ENCODE measurements at places on chromosomes 16 and 17. TPM values are rescaled to one million over a fixed set of nuclear protein-coding genes. Genes with fewer than 3 reads are reported as not detected.
A peak's percentile ranks its signal among the peaks of the same experiment; 100 is the strongest.

GRCh38 chr16:28293601-28293960, 1.3 kb downstream of the SBK1 start:
- H3K27ac ChIP-seq: no peak overlapping the region
- no peak overlapping the region for H3K4me3 ChIP-seq
- DNase-seq: no peak
- peaks cover 7% of the 10 kb centered on the region for H3K4me1 ChIP-seq

DNA sequence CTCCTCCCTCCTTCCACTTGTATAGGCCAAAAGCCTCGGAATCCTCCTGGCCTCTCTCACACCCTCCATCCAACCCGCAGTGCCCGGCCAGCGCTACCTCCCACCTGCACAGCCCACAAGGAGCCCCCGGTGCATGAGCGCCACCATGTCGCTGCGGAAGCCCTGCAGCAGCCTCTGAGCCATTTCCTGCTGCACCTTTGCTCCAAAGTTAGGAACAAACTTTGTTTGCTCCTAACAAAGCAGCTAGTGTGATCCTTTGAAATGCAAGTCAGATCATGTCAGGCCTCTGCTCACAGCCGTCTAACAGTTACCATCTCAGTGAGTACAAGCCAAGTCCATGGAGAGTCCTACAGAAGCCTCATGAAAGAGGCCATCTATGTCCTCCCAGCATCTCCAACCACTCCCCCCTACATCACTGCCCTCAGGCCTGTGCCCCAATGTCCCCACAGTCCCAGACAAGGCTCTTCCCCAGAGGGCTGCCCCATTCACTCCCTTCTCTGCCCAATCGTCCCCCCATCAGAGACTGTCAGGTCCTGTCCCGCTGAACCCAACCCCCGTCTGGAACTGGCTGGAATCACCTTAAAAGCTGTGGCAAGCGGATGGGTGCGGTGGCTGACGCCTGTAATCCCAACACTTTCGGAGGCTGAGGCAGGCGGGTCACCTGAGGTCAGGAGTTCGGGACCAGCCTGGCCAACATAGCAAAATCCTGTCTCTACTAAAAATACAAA, 7.5 kb downstream of the DCAKD start:
- peak overlapping the region; percentile 9 for H3K27ac ChIP-seq
- H3K27me3 ChIP-seq: no peaks in the 10 kb centered on the region
- H3K4me3 ChIP-seq: no peak overlapping the region
- no peaks in the 10 kb centered on the region for H3K36me3 ChIP-seq
- DNase-seq: no peak
- peaks cover 12% of the 10 kb centered on the region for H3K4me1 ChIP-seq

OR3A2 gene
- not detected for total RNA-seq

GRCh38 chr16:83933885-83934683, 19.0 kb upstream of the OSGIN1 start:
- no peak overlapping the region for H3K4me3 ChIP-seq
- no peaks in the 10 kb centered on the region for H3K27me3 ChIP-seq
- no peak for DNase-seq
- H3K27ac ChIP-seq: no peak overlapping the region
- no peaks in the 10 kb centered on the region for H3K36me3 ChIP-seq

DNA sequence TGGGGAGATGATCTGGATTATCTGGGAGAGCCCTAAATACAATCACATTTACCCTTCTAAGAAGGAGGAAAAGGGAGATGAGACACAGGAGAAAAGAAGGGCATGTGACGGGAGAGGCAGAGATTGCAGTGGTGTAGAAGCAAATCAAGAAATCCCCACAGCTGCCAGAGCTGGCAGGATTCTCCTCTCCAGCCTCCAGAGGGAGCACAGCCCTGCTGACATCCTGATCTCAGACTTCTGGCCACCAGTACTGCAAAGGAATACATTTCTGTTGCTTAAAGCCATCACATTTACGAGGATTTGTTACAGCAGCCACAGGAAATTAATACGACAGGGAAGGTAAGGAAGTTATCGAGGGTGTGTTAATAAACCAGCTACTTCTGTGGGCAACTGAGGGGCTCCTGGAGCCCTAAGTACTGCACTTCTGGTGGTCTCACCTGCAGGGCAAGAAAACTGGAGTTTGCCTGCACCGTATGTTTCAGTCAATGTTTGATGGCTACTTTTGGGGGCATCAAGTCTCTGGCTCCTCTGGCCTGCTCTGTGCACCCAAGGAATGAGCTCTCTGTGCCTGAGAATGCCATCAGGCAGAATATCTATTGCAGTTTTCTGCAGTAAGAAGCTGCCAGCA, 22.9 kb upstream of the CDH13 start:
- H3K4me1 ChIP-seq: no peaks in the 10 kb centered on the region
- no peaks in the 10 kb centered on the region for H3K36me3 ChIP-seq
- no peak overlapping the region for H3K4me3 ChIP-seq
- H3K27ac ChIP-seq: no peak overlapping the region
- H3K27me3 ChIP-seq: no peaks in the 10 kb centered on the region
- peak; percentile 40 for DNase-seq

DNA sequence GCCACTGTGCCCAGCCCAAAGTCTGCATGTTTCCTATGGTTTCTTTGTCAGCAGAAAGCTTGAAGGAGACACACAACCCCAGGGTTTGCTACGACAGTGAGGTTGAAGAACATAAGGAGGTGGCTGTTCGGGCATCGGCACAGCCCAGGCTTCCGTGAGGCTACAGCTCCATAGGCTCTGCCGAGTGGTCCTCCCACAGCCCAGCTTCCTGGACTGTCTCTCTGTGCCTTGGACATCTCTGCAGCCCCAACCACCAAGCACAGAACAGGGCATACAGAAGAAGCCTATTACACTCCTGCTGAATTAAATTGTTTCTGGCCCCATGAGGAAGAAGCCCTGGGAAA, 3.2 kb upstream of the HAP1 start:
- DNase-seq: no peak
- H3K4me3 ChIP-seq: no peak overlapping the region
- H3K27ac ChIP-seq: no peak overlapping the region
- H3K4me1 ChIP-seq: no peaks in the 10 kb centered on the region
- no peaks in the 10 kb centered on the region for H3K36me3 ChIP-seq

DNA sequence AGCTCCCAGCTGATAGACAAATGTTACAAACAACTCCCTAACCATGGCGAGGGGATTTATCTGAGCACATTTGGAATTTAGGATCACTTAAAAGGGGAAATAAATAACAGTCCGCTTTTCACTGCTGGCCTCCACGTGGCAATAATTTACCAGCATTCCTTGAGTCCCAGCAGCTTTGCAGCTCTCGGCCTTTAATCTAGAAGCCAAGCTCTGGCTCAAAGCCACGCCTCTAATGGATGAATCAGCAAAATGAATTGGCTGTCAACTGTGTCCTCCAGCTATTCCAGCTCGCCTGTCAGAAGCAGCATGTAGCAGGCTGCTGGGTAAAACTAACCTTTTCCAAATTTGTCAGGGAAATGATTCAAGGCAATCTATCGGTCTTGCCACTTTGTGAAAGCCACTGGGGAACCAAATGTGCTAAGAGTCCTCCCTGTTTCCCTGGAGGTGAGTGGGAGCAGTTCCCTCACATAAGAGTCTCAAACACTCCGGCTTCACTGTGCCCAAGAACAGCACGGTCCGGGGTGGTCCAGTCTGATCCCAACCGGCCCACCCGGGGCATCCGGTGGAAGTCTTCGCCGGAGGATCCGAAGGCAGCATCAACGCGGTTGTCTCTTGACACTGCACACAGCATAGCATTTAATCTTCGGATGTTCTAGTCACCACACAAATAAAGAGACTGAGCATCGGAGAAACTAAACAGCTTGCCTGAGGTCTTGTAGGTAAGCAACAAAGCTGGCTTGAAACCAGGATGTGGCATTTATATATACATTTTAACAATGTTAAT, 143.3 kb downstream of the PARN start:
- no peaks in the 10 kb centered on the region for H3K27me3 ChIP-seq
- no peaks in the 10 kb centered on the region for H3K4me1 ChIP-seq
- H3K36me3 ChIP-seq: peaks cover 8% of the 10 kb centered on the region
- peak overlapping the region; percentile 52 for H3K27ac ChIP-seq

DNA sequence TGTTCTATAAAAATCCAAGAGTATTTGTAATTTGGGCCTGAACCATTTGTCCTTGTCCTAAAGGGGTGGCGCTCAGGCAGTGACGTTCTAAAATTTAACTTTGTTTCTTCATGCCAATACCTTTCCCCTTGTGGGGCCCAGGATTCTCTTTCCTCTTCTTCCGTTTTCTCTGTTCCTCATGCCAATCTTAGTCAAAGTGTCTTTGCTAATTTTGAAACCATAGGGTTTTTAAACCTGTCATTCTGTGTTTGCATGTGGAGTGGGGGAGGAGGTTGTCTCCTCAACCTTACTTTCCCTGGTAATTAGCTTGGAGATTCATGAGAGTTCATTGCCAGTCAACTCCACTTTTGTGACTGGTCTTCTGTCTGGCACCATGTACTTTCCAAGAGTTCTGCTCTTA, 337.1 kb downstream of the MAF start:
- H3K4me1 ChIP-seq: no peaks in the 10 kb centered on the region
- H3K27me3 ChIP-seq: no peaks in the 10 kb centered on the region
- no peaks in the 10 kb centered on the region for H3K36me3 ChIP-seq
- no peak overlapping the region for H3K4me3 ChIP-seq
- no peak for DNase-seq
- no peak overlapping the region for H3K27ac ChIP-seq

APOBR gene
- 24.7 TPM for total RNA-seq

DNA sequence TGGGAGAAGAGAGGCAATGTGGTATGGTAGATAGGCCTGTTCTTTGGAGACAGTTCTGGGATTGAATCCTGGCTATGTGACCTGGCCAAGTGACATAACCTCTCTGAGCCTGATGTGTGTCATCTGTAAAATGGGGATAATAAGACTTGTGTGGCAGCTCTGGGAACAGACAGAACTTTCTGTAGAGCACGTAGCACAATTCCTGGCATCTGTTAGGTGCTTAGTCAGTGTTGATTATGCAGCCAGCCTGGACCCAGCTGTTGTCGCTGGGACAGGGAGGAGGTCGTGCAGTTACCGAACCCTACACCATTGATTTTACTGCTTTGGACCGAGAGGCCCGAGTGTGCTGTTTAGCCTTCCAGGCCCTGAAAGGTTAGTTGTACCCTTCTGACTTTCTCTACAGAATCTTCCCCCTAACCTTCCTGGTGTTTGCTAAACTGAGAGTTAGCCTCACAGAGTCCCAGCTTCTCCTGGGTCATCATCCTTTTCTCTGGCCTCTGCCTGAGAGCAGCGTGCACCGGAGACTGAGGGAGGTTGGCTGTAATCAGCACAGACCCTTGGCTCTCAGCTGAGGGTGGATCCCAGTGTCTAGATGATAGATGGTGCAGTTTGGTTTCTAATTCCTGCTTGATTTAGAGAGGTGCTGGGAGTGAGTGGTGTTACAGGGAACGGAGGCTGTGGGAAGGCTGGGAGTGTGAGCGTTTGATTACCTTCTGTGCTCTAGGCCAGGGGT, 31.9 kb downstream of the MSI2 start:
- DNase-seq: peak; percentile 44
- no peak overlapping the region for H3K4me3 ChIP-seq
- peaks cover 17% of the 10 kb centered on the region for H3K4me1 ChIP-seq
- no peaks in the 10 kb centered on the region for H3K27me3 ChIP-seq
- no peaks in the 10 kb centered on the region for H3K36me3 ChIP-seq

DNA sequence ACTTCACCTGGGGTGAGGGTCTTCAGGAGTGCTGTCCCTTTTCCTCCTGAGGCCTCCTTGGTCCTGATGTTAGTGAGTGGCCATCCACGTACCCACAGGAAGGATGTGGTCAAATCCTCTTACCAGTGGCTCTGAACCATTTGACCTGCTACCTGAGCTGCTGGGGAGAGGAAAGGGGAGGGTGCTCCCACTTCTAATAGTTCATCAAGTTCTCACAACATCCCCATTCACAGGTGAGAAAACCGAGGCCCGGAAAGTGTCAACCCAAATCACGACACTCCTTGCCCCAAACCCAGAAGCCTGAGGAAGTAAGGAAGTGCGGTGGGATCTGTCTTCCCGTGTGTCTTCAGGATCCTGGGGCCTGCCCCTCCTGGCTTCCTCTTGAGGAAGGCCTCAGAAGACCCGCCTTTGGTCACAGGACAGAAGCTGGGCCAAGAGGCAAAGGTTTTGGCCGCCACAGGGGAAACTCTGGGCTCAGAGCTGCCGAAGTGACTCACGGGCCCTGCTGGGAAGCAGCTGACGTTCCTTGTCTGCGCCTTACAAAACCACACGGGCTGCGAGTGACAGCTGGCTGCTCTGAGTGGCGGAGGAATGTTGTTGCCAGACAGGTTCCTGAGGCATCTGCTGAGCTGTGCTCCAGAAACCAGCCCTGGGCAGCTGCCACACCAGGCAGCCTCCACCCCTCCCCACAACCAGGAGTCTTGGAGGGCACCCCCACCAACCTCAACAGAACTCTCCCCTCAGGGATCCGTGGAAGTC, 13.9 kb upstream of the KIFC3 start:
- peak; percentile 85 for DNase-seq
- H3K27me3 ChIP-seq: no peaks in the 10 kb centered on the region
- peaks cover 6% of the 10 kb centered on the region for H3K4me1 ChIP-seq

DNA sequence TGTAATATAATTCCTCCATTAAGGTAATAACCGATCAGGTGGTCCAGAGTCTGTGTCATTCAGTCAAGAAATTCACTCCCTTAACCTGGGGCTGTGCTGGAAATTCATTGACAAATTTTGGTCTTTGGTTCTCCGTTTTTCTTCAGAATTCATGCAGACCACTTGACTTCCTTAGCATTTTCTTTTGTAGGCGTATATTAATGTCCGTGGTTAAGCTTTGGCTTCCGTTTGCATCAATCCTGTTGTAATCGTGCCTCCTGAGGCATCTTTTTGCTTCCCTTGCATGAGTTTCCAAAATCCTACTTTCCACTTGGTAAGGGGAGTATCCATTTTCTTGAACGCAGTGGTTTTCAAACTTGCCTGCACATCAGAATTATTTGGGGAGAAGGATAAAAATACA, 9.0 kb downstream of the LRRC37B start:
- no peaks in the 10 kb centered on the region for H3K27me3 ChIP-seq
- H3K27ac ChIP-seq: no peak overlapping the region
- DNase-seq: no peak
- no peak overlapping the region for H3K4me3 ChIP-seq

ZNF205 gene
- total RNA-seq: 12.7 TPM

DNA sequence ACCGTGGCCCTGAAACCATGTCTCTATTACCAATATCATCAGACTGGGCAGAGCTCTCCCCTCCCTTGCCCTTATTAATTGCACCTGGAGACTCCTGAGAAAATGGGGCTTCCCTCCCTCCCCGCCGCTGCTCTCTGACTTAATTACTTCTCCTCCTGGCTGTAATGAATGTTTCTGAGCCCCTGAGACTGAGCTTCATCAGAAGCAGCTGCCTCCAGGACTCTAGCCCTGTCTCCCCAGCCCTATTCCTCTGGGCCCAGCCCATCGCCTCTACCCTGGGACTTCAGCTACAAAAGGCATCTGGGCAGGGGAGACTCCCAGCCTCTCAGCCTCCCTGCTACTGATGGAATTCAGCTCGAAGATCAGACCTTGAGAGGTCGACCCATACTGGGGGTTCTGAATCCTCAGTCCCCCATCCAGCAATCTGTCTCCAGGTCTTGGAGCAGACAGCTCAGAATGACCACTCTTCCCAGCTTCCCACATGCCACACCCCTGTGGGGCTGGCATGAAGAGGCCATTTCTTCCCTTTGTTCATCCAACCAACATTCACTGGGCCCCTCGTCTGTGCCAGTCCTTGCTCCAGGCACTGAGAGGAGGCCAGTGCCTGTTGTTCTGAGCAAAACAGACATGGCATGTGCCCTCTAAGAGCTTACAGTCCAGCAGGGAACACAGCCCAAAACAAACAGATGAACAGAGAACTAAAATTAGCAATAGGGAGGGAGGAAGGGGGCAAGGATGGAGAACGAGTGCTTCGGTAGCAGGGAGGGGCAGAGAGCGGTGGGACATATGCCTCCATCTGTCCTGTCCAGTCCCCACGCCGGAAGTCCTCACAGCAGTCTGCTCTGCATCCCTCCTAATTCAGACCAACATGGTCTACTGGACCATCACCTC, 17.0 kb upstream of the NAGS start:
- H3K4me1 ChIP-seq: no peaks in the 10 kb centered on the region
- no peak for DNase-seq
- H3K27me3 ChIP-seq: peaks cover 29% of the 10 kb centered on the region
- no peak overlapping the region for H3K27ac ChIP-seq

Data from lung (tissue), 17 donors.